ENCODE measurements at places on chromosomes 4 and X.

DNA sequence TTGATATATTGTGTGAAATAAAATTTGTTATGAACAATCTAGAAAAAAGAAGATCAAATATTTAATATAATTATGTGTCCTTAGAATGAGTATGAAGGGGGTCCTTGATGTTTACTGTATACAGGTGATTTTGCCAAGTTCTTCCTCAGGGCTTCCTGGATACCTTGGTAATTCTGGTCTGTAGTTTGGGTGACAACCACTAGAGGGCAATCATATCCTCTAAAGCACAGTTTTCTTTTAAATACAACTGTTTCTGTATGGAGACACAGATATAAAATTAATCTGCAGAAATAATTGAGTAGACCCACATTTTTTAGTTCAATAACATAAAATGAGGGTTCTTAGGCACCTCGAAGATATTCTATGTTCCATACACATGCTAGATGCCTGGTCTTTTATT, 157.7 kb downstream of the SPANXN1 start:
- DNase-seq, result no peak

GRCh38 chrX:66030505-66031317, 9.2 kb downstream of the VSIG4 start:
- no peak for DNase-seq

- no peak for DNase-seq
Measured at GRCh38 chr4:35948171-35948570, 296.1 kb downstream of the ARAP2 start.

DNA sequence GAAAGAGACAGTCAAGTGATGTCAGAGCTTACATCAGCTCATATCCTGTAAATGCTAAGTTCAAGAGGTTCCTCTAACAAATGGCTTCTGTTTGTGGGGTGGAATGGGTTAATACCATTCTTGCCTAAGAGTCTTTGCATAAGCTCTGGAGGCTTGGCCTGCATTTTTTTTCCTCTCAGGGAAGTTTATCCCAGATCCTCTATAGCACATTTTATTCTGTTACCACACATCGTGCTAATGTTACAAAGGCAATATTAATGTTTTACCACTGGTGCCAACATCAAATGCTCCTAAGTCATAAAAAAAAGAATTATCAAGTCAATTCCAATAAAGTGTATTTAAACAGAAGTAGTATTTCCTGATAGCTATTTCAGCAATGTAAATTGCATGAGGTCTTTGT, 2.9 kb upstream of the ADH6 start:
- no peak for DNase-seq

DNA sequence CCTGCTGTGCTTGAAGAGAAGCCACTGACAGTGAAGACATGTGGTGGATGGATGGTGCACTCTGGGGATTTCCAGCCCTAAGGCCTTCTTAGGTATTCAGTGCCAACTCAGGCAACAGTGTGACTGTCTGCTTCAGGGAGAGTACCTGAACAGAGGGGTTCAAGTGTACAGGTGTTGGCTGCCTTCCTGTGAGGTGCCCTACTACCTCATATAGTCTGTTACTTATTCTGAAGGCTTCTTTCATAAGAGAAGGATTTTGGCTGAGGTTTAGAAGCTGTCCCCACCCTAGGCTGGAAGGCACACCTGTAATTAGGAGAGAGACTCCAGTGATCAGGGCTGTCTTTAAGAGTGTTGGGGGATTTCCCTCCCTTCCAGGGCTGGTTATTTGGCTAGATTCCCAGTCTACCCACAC, 1.8 kb downstream of the FTHL17 start:
- DNase-seq, result no peak

All from GM12892 (cell line).